Cardiac fibroblast (primary cell): ENCODE measurements at places on chromosomes 11 and 22.

- no peak for DNase-seq
These were observed 250.8 kb downstream of the CNTN5 start for GRCh38 chr11:99271527-99271926.

DNA sequence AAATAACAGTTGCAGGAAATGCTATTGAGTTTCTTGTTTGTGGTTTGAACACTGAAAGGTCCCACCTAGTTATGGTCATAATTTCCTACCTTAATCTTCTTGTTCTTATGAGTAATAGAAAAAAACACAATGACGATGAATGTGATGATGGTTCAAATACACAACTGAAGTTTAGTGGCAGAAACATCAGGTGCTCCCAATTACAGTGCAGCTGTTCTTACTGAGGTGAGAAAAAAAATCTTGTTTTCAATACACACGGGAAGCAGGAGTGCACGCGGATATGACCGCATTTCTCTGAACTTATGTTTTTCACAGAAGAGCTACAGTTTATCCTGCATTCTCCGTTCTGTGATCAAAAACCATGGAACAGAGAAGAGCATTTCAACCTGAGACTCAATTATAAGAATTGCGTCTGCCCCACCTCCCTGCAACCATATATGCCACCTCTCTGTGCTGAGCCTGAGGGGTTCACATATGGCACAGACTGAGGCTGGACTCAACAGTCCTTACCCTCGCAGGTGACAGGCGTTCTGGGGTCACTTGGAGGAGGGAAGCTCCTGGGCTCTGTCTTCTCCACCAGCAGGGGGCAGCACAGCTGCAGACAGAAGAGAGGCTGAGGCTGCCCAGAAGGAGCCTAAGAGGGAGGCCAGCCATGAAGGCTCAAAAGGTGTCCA lies 99.7 kb upstream of the IGLL5 start:
- peak; percentile 60 for DNase-seq

DNA sequence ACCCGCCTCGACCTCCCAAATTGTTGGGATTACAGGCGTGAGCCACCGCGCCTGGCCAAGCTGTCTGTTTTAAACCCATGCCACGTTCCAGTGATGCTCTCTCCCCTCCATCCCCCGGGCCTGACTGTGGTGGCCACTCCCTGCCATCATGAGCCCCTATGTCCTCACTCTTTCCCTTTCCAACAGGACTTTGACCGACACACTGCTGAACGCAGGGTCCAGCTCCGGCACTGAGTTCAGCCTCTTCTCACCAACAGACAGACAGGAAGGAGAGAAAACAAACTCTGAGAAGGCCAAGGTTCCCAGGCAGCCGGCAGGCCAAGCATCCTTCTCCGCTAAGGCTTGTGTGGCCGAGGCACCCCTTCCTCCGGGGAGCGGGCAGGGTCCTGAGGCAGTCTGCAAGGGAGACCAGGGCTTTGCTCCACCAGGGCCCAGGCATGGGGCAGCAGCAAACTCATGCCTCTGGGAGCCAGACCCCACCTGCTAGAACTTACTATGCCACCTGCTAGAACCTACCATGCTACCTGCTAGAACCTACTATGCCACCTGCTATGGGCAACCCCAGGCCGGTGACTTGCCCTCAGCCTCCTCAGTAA lies 152.7 kb downstream of the CRYBB2 start:
- DNase-seq: no peak

DNA sequence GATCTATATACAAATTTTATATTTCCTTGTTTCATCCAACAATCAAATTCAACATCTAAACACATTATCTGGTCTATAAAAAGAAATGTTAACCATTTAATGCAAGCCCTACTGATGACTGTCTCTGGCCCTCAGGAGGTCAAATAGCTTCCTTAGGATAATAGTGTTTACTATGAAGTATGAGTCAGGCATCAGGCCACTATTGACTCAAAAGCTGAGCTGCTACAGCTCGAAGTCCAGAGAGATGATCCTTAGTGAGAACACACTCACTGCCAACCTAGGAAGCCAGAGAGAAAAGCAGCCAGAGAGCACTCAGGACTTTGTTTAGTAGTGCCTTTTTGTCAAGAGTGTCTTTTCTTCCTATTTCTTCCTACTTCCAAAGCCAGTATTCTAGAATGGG lies 171.8 kb downstream of the SOX6 start:
- DNase-seq: peak; percentile 76

- DNase-seq: peak; percentile 70
These were observed 472.9 kb downstream of the SOX6 start for GRCh38 chr11:15883455-15883920.

- peak; percentile 17 for DNase-seq
These were observed 3.6 kb upstream of the APOBEC3A start for GRCh38 chr22:38953577-38954413.

- peak; percentile 30 for DNase-seq
These were observed 4.7 kb upstream of the RANBP1 start for GRCh38 chr22:20111045-20111688.
